ENCODE measurements at places on chromosomes 1 and 21.

GRCh38 chr1:61639608-61640336 lies 85.2 kb downstream of the TM2D1 start:
- no peak for DNase-seq

- DNase-seq = no peak
These were observed 125.2 kb downstream of the TYW3 start for GRCh38 chr1:74858136-74858535.

- DNase-seq = no peak
These were observed 23.9 kb upstream of the FAAH start for GRCh38 chr1:46370214-46370633.

GRCh38 chr1:6222636-6223035 lies 13.1 kb downstream of the ICMT start:
- no peak for DNase-seq

DNA sequence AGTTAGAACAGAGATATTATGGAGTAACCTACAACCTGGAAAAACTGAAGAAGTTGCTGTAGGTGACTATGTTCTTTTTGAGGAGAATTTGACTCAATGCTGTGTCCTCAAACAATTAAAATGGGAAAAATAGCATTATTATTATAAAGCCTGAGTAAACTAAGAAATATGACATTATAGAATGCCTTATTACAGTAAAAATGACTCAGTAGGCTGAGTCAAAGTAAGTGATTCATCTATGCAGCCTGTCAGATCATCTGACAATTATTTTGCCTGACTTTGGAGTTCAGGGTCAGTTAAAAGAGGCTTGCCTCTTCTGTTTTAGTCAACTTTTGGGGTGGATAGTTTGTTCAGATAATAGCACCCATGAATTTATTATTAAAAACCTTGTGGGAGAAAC lies 150.8 kb upstream of the PTGFR start:
- DNase-seq = no peak

DNA sequence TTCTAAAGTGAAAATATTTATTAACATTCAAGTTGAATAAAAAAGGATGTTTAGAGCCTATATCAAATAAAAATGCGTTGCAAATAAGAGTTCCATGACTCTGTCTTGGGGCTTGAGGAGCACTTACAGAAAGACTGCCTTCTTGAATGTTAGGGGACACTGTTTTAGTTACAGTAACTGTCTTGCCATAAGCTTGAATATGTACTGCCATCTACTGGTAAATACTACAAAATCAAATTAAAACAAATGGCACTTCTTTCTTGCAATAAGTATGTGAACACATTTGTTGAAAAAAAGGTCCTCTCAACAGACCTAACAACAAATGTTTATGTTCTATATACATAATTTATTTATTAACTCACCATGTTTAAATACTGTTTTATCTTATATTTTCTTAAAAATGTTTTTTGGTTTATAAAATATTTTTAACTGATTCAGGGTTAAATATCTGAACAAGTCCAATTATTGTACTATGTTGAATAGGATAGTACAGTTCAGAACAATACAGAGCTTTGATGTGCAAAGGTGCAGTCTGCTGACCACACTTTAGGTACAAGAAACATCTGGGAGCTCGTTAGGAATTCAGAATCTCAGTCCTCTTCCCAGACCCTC lies 199.5 kb downstream of the LRRIQ3 start:
- peak; percentile 47 for DNase-seq

DNA sequence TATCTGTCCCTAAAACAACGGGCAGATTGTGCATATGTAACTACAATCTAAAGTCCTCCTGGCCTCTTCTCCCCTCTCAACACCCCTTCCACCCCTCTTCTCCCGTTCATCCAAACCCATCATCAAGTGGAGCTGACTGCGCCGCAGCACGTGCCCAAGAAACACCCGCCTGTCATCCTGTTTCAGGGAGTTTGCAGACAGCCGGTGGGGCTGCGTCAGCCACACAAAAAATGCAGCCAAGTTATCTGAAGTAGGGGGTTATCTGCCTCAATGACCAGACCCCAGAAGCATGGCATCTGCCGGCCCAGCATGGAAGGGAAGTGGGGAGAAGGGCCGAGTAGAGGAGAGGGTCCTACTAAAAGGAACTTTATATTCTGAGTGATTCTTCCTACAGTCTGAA lies 49.0 kb downstream of the GPR161 start:
- DNase-seq = no peak

DNA sequence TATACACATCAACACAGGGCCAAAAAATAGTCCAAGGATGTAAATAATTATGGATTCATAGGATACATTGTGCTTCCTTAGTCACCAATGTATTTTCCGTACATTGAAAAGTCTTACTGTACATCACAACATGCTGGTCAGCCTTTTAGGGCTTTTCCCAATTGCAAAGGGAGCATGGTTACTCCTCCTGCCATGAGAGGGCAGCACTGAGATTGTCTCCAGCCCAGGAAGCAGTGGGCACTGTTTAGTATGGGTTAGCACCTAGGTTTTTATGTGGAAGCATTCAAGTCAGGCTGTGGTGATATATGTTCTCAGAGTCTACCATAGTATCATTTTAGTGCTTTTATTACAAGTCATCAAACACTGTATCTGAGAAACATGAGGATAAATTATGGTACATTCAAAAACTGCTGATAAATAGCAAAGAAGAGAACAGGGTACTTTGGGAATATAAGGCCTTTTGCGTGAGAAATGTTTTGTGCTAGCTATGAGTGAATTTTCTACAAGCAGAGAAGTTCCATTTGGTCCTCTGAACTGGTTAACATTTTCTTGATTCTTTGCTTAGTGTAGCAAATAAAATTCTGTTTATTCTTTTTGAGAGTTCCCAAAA lies 34.0 kb downstream of the ST6GALNAC5 start:
- DNase-seq = no peak

GRCh38 chr1:40563266-40563665 lies 31.8 kb downstream of the ZNF684 start:
- no peak for DNase-seq

- DNase-seq = no peak
These were observed 402.9 kb downstream of the RWDD3 start for GRCh38 chr1:95636897-95637296.

GRCh38 chr1:50971748-50972305 lies 1.8 kb downstream of the CDKN2C start:
- DNase-seq = no peak

- DNase-seq = no peak
These were observed 125.5 kb downstream of the PGBD5 start for GRCh38 chr1:230300322-230301301.

DNA sequence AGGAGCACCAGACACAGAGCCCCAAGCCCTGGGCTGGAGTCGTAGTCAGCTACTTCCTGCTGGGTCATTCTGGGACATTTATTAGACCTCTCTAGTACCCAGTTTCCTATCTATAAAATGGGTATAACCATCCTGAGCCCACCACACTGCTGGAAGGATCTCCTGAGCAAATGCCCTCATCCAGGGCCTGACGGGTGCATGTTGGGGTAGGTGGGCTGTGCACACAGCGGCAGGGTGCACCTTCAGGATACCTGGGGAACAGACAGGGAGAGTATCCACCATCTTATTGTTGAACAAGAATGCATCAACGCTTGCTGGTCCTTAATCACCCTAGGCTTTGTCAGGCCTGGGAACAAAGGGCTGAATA lies 191.0 kb downstream of the HIVEP3 start:
- no peak for DNase-seq

- DNase-seq = no peak
These were observed 29.4 kb downstream of the KAZN start for GRCh38 chr1:14627608-14628489.

DNA sequence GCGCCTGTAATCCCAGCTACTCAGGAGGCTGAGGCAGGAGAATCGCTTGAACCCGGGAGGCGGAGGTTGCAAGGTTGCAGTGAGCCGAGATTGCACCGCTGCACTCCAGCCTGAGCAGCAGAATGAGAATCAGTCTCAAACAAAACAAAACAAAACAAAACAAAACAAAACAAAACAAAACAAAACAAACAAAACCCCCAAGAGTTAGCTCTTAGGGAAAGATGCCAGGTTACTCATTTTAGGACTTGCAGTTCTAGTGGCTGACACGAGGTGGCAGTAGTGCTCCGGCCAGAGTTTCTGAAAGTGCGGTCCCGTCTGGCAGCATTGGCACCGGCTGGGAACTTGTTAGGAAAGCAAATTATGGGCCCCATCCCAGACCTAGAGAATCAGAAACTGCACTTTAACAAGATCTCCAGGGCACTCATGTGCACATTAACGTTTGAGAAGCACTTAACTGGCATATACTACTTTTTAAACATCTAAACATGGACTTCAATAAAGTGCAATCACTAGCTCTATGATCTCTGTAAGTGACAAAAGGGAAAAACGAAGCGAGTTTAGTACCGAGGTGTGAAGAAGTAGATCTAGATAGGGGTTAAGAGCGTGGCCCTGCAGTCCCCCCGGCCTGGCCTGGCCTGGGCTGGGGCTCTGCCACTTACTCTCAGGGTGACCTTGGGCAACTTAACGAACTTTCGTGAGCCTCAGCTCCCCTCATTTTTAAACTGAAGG lies 41.9 kb upstream of the TNFRSF1B start:
- DNase-seq = no peak

- no peak for DNase-seq
These were observed 86.2 kb downstream of the STUM start for GRCh38 chr1:226634611-226635246.

DNA sequence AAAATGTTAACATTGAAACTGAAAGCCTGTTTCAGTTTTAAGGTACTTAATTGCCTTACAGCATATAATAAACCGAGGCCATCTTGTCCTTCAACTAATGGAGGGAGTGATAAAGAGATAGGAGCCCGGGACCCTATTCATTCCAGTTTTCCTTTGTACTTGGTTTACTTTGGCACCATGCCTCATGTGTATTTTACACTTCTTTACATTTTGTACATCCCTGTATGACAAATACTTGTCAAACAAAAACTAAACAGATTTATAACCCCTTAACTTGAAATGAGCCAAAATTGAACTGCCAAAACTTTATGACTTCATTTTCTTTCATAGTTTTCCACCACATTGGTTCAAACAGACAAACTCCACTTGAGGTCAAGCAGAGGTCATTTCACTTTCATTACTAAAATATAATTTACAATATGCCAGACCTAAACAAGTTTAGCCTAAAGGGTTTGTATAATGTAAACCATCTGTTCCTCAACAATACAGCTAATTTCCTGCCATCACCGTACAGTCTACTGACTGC lies 30.9 kb upstream of the UBE2U start:
- DNase-seq = no peak

- DNase-seq = no peak
These were observed 428.5 kb upstream of the RGS18 start for GRCh38 chr1:191729742-191730141.

DNA sequence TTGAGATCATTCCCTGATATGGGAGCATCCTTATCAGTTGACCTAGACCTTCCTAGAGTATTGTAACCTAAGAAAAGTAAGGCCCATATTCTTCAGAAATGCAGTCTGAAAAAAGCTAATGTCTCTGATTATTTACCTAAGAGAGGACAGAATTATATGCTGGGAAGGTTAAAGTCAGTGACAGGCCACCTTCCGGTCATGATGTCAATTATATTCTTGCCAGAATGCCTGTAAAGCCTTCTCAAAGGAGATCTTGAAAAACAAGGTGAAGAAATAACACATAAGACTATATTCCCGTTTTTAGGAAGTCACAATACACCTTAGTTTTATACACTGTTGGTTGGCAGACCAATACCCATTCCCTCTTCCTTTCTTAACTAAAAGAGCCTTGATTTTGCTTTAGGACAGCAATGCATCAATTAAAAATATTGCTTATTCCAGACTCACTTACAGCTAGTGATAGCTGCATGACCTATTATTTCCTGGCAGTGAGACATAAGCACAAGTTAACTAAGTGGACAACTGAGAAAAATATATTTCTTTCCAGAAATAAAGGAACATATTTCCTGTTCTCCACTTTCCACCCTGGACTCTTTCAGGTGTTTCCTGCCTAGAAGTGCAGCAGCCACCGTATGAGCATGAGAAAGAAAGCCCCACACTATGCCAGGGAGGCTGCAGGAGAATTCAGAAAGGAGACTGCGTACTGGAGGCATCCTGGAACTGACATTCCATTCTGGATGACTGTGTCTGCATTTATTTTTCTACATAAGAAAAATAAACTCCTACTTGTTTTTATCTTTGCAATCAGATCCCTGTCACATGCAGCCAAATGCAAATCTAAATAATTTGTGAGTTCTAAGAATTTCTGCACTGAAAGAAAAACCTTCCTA lies 332.9 kb upstream of the PTBP2 start:
- DNase-seq = no peak

- DNase-seq = no peak
These were observed 92.1 kb upstream of the ADAMTS5 start for GRCh38 chr21:27058673-27059605.

- no peak for DNase-seq
These were observed 59.9 kb upstream of the QSOX1 start for GRCh38 chr1:180094705-180095295.

GRCh38 chr1:42380586-42381279 lies at the start of gene RIMKLA:
RIMKLA (plus strand) TSS chr1:42380792; CDS start chr1:42380935, 143 bp downstream.
- DNase-seq = peak; percentile 4

DNA sequence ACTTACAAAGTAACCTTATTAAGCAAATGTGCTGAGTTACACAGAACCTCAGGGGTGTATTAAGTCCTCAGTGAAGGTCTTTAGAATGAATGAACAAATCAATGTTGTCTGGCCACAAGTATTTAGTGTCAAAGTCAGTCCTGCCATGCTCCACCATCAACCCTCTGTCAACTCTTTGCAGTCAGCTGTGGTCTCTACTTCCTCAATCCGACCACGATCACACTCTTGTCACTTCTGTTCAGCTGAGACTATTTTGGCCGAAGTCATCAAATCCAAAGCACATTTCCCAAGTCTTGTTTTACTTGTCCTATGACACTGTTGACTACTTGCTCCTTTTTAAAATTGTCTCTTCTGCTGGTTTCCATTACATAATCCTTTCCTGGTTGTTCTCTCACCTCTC lies 173.5 kb downstream of the ST6GALNAC5 start:
- no peak for DNase-seq

GRCh38 chr1:153680120-153680403 lies 1.6 kb downstream of the NPR1 start:
- no peak for DNase-seq

DNA sequence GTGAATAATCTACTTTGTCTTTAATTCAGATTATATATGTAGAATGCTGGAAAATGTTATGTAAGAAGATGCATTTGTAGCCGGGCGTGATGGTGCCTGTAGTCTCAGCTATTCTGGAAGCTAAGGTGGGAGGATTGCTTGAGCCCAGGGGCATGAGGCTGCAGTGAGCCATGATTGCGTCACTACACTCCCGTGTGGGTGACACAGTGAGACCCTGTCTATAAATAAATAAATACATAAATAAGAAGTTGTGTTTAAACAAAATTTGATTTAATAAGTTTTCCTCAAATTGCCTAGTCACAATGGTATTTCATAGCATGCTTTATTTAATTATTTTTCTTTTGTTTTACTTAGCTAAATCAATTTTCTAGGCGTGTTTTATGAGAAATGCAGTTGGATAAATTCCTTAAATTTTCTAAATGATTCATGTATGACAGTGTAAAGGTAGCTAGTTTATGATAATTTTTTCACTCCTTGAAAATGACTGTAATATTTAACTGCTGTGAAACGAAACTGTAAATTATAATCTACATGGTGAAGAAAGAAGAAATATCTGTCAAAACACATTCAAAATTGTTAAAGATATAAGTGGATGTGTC lies 232.6 kb downstream of the SRGAP2C start:
- DNase-seq = no peak
